SK-N-MC (cell line): ENCODE measurements at places on chromosomes 16 and 17.

GRCh38 chr16:86424398-86424797 is 85.9 kb upstream of the FOXF1 start:
- DNase-seq: no peak

GRCh38 chr17:79374087-79374689 is 236.7 kb downstream of the RBFOX3 start:
- no peak for DNase-seq

- DNase-seq: no peak
Observed at GRCh38 chr17:14871921-14872320, 393.2 kb downstream of the PMP22 start.

DNA sequence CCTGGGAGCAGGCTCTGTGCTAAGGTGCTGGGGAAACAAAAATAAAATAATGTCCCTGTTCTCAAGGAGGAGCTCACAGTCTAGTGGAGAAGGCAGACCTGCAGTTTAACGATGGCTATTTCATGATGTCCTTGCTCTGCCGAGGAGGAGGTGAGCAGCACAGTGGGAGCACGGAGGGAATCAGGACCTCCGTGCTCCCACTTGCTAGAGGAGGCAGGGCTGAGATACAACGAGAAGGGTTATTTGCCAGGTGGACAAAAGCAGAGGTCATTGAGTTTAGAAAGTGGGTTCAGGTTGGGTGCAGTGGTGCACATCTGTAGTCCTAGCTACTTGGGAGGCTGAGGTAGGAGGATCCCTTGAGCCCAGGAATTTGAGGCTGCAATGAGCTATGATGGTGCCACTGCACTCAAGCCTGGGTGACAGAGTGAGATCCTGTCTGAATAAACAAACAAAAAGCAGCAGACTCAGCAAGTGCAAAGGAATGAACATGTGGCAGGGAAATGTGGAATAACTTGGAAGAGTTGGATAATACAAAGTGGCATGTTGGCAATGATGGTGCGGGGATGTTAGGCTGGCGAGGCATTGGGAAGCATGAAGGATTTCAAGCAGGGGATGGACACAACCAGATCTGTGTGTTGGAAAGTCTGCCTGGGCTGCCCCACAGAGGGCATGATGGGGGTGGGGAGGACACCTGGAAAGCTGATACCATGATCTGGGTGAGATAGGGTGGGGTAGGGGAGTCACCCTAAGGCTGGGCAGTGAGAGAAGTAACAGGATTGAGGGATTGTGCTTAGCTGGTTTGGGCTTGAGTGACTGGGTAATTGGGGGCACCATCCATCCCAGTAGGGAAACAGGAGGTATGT is 12.8 kb upstream of the TNS4 start:
- no peak for DNase-seq

- DNase-seq: no peak
Observed at GRCh38 chr16:25523183-25523582, 168.6 kb upstream of the HS3ST4 start.
